ENCODE measurements at places on chromosomes 3 and 15.

- no peak for DNase-seq
Observed at GRCh38 chr3:129613367-129613740, 6.9 kb upstream of the PLXND1 start.

- no peak for DNase-seq
Observed at GRCh38 chr3:94360987-94361386, 298.1 kb downstream of the NSUN3 start.

DNA sequence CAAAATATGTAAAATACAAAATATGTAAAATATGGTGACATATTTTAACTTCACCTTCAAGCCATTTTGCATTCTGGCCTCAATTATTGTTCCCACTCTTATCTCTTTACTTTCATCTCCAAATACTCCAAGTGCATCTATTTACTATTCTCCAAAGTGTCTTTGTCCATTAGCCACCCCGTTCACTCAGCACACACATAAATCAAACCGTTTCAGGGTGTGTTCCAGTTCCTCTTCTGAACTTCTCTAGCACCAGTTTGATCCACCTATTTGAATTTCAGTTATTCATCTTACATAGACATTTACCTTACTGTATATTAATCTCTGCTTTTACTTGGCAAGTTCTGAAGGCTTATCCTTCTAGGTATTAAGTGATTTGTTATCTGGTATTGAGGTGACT is 45.1 kb downstream of the SGO1 start:
- no peak for DNase-seq

- DNase-seq, result no peak
Observed at GRCh38 chr3:63387568-63387967, 109.5 kb downstream of the SYNPR start.

DNA sequence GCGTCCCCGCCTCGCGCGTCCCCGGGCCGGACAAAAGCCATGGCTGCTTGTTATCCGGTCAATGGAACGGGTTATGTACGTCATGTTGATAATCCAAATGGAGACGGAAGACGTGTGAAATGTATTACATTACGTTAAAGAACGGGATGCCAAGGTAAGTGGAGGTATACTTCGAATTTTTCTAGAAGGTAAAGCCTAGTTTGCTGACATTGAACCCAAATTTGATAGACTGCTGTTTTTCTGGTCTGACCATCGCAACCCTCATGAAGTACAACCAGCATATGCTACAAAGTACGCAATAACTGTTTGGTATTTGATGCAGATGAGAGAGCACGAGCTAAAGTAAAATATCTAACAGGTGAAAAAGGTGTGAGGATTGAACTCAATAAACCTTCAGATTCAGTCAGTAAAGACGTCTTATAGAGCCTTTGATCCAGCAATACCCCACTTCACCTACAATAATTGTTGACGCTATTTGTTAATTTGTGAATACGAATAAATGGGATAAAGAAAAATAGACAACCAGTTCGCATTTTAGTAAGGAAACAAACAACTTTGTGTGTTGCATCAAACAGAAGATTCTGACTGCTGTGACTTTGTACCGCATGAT is 19.8 kb downstream of the WDR73 start:
- no peak for DNase-seq

DNA sequence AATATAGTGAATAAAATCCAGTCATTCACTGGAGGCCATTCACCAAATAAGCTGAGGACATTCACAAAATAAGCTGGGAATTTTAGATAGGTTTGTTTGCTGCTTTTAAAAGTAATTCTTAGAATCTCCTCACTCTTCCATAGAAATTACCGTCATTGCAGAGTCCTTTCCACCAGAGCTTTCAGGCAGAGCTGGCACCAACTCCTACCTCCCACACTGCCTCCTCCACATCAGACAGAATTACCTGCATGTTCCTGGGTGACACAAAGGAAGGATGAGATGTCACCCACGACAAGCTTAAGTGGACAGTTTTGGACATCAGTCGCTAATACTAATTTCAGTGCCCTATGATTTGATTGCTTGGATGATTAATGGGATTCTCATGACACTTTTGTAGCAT is 1113.2 kb downstream of the IGSF11 start:
- no peak for DNase-seq

- DNase-seq, result no peak
Observed at GRCh38 chr3:154123906-154124305, 2.7 kb downstream of the ARHGEF26 start.

DNA sequence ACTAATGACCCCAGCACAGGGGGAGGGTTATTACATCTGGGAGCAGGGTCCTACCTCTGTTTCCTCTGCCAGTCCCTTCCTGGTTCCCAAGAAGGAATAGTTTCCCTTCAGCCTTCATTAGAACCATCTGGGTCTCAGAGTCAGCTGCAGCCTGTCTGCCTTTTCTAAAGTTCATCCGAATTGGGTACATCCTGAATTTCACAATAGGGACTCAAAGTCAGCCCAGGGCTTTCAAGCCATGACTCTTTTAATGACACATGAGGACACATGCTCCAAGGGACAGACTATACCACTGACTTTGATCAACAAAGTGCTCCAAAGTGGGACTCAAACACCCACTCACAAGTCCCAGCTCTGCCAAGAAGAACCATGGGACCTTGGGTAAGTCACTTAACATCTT is 12.7 kb upstream of the CRABP1 start:
- DNase-seq, result no peak

- peak; percentile 27 for DNase-seq
Observed at GRCh38 chr3:100634493-100635272, 25.3 kb downstream of the ADGRG7 start.

GRCh38 chr3:177823701-177824189 is 626.5 kb upstream of the TBL1XR1 start:
- DNase-seq, result no peak

- DNase-seq, result no peak
Observed at GRCh38 chr3:115428841-115429240, 194.5 kb upstream of the GAP43 start.

DNA sequence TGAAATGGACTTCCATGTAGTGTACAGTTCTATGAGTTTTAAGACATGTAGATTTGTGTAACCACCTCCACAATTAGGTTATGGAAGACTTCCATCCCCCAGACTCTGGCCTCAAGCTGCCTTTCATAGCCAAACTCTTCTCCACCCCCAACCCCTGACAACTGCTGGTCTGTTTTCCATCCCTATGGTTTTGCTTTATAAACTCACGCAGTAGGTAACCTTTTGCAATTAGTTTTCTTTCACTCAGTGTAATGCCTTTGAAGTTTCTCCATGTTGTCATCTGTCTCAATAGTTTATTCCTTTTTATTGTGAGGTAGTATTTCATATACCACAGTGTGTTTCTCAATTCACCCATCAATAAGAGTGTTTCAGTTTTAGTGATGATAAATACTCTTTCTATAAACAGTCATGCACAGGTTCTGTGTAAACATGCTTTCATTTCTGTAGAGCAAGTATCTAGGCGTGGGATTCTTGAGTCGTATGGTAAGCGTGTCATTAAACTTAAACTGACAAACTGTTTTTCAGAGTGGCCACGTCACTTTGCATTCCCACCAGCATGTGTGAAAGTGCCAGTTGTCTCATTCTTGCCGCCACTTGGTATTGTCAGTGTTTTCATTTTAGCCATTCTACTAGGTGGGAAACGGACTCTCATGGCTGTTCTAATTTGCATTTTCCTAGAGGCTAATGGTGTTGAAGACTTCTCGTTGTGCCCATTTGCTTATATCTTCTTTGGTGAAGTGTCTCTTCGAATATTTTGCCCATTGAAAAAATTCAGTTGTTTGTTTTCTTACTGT is 47.3 kb upstream of the ALDH1A3 start:
- no peak for DNase-seq

DNA sequence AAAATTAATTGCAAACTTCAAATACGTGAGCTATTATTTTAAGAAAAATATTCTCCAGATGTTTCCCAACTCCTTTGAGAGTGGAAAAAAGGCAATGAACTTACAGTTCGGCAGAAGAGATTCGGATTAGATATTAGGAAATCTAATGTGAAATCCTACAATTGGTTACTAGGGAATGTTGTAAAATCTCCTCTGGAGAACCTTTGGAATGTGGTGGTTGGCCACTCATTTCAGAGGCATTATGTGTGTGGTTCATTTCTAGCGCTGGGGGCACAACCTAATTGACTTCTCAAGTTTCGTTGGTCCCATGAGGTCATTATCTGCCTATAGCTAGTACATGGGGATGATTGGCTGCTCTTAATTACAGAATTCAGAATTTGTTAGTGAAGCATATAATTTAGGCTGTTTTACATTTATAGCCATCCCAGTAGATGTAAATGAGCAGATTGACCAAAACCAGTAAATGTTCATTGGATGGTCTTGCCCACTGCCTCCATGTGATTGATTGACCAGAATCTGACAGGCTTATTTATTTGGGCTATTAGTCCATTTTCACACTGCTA is 34.6 kb upstream of the CMSS1 start:
- DNase-seq, result no peak

DNA sequence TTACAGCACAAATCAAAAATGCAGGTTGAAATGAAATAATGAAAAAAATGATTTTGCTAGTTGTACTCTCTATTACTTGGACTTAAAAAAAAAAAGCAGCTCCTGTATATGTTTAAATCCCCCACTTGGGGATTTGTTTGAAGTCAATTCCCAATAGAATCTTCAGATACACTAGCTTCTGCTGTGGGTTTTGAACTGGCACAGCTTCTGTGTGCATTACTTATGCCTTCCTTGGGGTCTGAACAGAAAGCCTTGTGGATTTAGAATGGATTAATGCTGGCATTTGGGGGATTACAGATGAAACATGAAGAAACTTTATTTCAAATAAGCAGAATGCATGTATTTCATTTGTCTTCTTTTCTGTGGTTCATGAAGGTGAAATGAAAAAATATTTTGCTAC is 513.2 kb upstream of the TBL1XR1 start:
- no peak for DNase-seq

GRCh38 chr15:75177360-75178071 is 24.2 kb upstream of the C15orf39 start:
- peak; percentile 99 for DNase-seq

DNA sequence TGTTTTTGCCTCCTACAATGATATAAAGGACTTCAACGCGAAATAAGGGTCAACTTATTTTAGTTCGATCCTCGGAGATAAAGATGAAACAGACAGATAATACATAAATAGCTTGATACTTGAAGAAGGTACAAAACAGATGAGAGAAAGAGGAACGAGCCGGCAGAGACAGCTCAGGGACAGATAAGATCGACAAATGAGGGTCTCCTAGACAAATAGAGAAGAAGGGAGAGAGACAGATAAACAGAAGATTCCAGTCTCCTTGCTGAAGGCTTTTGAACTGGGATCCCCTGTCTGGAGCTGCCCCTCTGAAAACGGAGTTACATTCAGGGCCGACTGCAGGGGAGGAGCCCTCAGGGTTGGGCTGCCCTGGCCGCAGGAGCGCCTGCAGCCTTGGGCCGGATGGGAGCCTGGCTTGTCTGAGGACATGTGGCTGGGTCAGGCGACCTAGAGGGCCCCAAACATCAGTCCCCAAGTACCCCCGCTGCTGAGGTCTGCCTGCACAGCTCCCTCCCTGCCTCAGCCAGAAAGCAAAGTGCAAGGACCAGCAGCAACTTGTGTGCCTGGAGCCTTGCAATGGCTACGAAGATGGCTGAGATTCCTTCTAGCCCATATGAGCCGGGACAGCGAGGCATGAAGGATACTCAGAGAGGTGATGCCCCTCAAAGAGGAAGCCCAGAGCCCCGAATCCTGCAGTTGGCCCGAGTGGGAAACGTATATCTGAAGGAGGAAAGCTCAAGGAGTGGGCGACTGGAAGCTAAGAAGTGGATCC is 926 bp upstream of the SKOR1 start:
- DNase-seq, result no peak

DNA sequence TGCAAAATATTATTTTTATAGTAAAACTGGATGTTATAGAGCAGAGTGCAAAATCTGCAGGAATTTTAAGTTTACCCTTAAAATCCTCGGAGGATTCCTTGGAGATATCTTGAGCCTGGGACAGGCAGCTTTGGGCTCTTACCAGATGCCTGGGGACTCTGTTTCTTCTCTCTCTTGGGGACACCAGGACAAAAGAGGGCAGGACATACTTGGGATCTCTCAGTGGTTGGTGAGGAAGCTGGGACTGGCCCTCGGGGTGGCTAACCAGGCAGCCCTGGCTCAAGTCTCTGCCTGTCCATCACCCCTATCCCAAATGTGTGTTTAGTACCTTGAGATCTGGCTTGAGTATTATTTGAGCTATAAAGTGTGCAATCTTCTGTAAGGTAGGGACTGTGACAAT is 38.6 kb downstream of the TKT start:
- DNase-seq, result no peak

- no peak for DNase-seq
Observed at GRCh38 chr3:19199131-19199530, 50.8 kb downstream of the KCNH8 start.

GRCh38 chr15:84725001-84725491 is 9.1 kb upstream of the SEC11A start:
- DNase-seq, result peak; percentile 91

DNA sequence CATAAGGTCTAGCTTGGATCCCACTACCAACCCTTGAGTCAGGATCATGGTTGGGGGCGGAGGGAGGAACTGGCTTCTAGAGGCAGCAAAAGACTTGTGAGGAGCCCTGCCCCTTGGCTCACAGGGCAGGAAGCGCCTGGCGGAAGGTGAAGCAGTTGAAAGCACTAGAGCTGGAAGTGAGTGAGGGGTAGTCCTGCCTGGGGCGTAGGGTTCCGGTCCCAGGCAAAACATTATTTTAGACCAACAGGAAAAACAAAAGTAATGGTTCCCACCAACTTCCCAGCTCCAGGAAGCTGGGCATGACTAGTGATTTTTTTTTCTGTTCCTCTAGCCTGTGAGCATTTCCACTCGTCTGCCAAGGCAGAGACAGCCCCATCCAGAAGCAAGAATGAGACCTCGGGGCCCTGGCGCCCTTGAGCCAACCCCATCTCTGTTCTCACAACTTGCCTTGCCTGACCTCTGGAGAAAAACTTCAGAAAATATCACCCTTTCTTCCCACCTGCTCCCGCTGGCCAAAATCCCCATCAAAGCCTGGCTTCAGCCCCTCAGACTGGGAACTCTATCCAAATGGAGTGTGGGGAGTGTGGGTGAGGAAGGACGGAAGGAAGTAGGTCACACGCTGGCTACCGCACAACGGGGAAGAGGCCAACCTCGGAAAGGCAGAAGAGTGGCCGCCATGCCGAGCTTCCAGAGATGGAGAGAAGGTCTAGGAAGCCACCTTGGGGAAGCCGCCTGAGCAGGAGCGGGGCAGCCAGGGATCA is 57.5 kb downstream of the RBPMS2 start:
- no peak for DNase-seq

GRCh38 chr3:150729682-150730360 is 26.1 kb upstream of the ERICH6 start:
- DNase-seq, result no peak

DNA sequence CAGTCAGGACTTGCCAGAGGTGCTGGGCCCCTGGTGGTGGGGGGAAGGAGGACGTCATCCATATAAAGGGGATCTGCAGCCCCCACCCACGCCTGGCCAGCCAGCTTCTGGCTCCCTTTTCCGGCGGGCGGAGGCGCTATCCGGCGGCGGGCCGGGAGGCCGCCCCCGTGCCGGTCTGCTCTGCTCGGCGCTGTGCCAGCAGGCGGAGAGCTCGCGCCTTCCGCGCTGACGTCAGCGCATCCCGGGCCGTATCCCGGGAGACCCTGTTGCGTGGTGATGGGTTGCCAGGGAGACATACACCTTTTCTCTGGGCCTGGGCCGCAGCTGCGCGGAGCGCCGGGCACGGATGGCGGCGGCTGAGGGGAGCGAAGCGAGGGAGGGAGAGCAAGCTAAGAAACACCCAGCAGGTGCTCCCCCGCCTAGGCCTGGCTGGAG is 1.1 kb downstream of the FAM131A start:
- no peak for DNase-seq
